ENCODE measurements at places on chromosomes 16 and 17.

- no peak for DNase-seq
Measured at GRCh38 chr16:65769776-65770438, 596.6 kb upstream of the CDH5 start.

- DNase-seq = no peak
Measured at GRCh38 chr17:78725448-78726021, 56.5 kb downstream of the CYTH1 start.

GRCh38 chr16:11857161-11857560 lies 5.8 kb upstream of the RSL1D1 start:
- DNase-seq = no peak

GRCh38 chr17:69503711-69504110 lies 89.2 kb downstream of the MAP2K6 start:
- DNase-seq = no peak

- no peak for DNase-seq
Measured at GRCh38 chr16:363110-363765, 7.1 kb downstream of the MRPL28 start.

DNA sequence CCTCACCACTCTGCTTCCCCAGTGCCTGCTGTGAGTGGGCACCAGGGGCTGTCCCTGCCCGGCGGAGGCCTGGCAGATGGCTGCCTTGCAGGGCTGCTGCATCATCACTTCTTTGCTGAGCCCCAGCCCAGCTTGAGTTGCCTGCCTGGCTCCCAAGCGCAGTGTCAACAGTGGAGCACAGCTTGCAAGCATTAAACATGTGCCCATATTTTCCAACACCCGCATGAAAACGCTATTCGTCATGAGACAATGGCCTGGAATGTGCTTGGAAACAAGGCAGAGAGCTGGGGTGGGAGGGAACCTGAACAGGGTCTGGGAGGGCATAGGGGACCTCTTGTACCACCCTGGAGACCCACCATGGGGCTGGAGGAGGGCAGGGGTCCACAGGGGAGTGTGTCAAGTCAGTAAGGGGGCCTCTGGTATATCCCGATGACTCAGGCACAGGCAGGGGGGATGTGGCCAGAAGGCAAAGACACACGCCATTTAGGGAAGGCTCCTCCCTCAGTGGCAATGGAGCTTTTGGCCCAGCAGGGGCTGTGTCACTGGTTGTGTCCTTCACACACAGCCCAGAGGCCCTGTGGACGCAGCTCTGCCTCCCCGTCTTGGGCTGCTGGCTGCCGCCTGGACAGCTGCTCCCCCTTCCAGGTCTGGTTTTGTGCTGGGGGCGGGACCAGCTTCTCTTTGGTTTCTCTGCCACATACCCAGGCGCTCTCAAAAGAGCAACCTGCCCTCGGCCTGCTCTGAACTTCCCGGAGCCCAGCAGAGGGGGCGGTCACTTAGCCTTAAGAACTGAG lies 17.4 kb upstream of the MTSS2 start:
- DNase-seq = peak; percentile 75

DNA sequence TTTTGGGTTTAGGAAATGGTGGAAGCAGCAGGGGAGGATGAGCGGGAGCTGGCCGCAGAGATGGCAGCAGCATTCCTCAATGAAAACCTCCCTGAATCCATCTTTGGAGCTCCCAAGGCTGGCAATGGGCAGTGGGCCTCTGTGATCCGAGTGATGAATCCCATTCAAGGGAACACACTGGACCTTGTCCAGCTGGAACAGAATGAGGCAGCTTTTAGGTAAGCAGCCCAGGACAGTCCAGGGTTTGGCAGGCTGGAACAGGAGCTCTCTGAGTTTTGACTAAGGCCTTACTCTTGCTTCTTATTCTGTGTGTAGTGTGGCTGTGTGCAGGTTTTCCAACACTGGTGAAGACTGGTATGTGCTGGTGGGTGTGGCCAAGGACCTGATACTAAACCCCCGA lies 41.4 kb downstream of the SF3B3 start:
- DNase-seq = no peak

- DNase-seq = no peak
Measured at GRCh38 chr17:5200360-5200759, 8.7 kb upstream of the ZNF594 start.

- peak; percentile 49 for DNase-seq
Measured at GRCh38 chr16:57628008-57628781, at the start of gene ADGRG1. ADGRG1 (plus strand) TSS chr16:57628630; CDS start chr16:57650288, 21,658 bp downstream.

GRCh38 chr16:46884513-46885293 lies 541 bp downstream of the GPT2 start:
- DNase-seq = peak; percentile 10

DNA sequence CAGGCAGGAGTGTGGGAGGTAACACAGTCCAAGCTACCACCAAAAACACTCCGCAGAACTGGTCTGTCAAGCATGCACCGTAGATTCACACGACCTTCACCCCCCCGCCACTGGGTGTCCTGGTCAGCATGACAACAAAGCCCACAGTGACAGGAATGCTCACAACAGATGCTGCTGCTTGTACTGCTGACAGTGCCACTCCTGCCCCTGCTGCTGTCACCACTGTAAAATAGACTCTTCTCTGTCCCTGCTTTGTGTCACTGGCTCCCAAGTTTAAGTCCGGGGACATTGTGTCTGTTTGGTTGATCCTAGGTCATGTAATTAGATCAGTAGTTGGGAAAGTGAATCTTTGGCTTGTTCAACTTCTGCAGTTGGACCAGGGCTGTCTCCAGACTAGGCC lies 7.0 kb upstream of the ODF4 start:
- DNase-seq = no peak

DNA sequence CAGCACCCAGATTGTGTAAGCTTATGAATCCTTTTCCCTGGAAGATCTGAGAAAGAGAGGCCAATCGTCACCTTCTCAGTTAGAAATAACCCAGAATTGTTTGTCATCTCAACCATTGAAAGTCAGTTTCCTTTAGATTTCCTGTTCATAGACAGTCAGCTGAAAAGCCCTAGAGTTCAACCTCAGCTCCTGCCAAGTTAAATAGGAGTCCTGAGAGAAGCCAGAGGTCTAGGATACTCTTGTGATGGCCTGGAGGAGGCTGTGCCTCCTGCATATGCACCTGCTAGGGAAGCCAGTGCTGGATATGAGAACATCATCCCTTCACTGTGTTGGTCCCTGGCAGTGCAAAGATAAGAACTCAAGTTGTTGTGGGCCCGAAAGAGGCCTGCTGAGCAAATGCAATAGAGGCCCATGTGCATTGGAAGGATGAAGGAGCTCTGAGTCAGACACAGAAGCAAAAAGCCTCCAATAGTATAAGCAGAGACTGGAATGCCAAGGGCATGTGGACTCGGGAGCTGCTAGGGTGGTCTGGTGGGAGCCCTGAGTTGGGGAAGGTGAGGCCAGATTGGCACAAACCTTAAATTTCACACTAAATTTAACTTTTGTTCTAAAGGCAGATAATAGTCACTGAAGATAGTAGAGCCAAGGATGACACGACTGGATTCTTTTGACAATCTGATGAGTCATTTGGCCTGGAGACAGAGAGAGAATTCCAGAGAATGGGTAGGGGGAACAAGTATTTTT lies 520.9 kb upstream of the CDH5 start:
- DNase-seq = no peak

- peak; percentile 99 for DNase-seq
Measured at GRCh38 chr17:1035546-1036170, 38.7 kb downstream of the TIMM22 start.

DNA sequence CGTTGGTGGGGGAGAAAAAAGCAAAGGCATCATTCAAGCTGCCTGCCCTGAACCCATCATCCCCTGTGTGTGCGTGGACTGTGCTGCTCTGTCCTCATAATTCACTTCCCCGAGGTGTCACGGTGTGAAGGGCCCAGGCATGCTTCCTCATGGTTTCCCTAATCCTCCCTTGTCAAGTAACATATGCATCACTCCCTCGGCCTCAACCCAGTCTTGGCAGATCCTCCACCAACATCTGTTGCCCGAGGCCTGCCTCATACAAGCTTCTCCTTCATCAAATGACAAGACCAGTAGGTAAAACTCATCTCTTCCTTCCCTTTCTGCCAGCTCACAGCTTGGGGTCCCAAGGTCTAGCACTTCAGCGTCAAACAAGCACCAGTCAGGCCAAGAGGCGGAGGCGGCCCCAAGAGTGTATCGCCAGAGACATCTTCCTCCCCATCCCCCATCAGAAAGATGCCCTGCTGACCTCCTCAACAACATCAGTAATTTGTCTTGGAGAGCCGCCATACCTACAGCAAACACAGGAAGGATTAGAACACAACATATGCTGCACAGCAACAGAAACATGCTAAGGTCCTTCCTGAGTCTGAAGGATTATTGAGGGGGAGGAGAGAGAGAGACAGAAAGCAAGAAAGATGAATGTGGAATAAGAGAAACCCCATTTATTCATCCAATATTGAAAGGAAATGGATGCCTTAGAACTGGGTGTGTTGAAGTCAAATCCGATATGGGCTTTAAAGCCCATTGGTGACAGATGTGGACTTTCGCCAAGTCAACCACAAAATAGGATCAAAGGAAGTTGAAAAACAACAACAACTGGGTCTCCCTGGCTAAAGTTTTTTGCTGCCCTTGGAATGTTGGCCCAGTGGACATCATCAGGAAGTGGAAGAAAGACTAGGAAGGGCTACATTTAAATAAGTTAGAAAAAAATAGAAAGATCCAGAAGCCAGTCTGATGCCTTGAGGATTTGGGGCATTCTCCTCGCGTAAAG lies 38.4 kb downstream of the SOX9 start:
- DNase-seq = peak; percentile 86

GRCh38 chr17:58332778-58333735 lies 4.5 kb upstream of the TSPOAP1 start:
- no peak for DNase-seq

DNA sequence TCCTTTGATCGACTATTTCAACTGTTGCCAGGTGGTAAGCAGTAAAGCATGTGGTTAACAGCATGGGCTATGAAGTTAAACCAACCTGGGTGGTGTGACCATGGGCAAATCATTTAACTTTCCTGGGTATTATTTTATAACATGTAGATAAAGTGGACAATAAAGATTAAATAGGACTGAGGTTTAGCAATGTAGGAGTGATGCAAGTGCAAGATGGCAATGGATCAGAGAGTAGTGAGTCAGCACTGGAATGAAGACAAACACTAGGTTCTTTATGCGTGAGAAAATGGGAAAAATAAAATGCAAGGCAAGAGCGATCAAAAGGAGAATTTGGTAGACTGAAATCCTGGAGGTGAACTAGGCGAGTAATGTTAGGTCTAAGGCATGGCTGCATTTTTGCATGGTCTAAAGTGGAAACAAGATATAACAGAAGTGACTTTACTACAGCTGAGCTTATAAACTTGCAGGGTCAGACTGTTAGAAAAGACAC lies 222.4 kb upstream of the AXIN2 start:
- no peak for DNase-seq

GRCh38 chr16:27381236-27381635 lies 20.7 kb upstream of the IL21R start:
- DNase-seq = no peak

- DNase-seq = no peak
Measured at GRCh38 chr17:57038486-57038885, 46.6 kb upstream of the AKAP1 start.

DNA sequence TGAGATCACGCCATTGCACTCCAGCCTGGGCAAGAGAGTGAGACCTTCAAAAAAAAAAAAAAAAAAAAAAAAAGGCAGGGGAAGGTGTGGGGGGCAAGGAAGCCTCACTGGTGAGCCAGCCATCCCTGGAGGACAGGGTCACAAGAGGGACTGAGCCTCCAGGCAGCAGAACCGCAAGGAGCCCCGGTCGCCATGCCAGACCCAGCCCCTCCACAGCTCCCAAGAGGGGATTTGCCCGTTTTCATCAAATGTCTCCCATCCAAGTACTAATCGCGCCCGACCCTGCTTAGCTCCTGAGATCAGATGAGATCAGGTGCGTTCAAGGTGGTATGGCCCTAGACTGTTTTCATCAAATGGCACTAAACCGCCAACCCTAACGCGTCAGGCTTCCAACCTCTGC lies 2.9 kb downstream of the SLC38A8 start:
- no peak for DNase-seq

DNA sequence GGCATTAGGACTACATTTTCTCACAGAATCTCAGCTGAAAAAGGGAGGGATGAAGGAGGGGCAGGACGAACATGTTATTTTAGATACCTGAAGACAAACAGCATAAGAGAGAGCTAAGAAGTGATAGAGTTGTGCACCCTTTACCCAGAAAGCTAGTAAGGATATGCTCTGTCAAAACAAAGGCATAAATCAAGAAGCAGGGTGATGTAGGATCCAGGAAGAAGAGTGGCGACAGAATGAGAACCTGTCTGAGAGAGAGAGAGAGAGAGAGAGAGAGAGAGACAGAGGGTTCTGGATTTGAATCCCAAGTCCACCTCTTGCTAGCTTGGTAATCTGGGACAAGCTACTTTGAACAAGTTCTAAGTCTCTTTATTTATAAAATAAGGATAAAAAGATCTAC lies 103.4 kb downstream of the SPAG9 start:
- DNase-seq = no peak

GRCh38 chr17:59800530-59800942 lies 92.2 kb downstream of the TUBD1 start:
- DNase-seq = no peak

DNA sequence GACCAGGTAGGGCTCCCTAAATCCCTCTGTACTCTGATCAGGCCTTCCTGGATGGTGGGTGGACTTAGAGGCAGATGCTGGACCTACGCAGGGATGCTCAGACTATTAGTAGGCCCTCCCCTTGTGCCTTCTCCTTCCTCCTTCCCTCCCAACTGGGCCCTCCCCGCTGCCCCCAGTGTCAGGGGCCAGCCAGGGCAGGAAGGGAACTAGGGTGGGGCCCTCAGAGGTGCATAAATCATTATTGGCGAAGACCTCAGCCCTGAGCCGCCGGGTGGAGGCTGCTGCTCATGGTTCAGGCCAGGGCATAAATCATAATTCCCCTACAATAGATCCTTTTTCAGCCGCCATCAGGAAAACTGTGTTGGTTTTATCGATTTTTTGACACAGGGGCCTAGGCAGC lies 81.4 kb downstream of the MRM1 start:
- DNase-seq = no peak

- no peak for DNase-seq
Measured at GRCh38 chr16:14672403-14672971, 21.6 kb downstream of the PLA2G10 start.

- no peak for DNase-seq
Measured at GRCh38 chr17:7016418-7016817, 4.0 kb downstream of the RNASEK start.

DNA sequence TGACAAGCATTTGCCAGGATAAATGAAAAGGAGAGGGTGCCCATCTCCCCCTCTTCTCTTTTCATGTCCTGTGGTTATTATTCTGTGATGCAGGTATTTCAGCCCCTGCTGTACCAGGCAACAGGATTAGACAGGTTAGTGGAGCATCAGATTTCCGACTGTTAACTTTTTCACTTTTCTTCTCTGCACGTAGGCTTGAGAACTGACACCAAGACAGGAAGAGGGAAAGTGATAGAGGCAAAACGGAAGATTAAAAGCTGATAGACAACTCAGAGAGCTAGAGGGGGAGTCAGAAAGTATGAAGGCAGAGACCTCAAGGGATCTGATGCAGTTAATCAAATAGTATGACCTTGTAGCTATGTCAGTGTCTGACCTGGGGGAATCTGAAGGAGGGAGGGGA lies 132.8 kb downstream of the SOX9 start:
- no peak for DNase-seq

DNA sequence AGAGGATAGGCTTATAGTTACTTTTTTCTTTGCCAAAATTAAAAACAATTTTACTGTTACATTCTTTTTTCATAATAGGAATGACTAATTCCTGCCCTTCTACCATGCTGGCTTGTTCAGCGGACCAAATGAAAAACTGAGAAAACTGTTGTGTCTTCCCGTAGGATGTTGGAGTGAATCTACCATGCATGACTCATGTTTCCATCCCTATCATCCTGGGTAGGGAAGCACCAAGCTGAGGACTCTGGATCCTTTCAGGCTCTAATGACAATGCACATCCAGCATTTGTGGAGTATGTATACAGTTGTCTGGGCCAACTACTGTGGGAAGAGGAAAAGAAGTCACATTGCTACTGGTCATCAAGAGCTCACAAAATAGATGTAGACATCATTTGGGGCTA lies 41.1 kb upstream of the DHX8 start:
- no peak for DNase-seq
